Cerebellum (tissue), 4 donors: ENCODE measurements at places on chromosomes 11 and 22.
A peak's percentile ranks its signal among the peaks of the same experiment; 100 is the strongest.

DNA sequence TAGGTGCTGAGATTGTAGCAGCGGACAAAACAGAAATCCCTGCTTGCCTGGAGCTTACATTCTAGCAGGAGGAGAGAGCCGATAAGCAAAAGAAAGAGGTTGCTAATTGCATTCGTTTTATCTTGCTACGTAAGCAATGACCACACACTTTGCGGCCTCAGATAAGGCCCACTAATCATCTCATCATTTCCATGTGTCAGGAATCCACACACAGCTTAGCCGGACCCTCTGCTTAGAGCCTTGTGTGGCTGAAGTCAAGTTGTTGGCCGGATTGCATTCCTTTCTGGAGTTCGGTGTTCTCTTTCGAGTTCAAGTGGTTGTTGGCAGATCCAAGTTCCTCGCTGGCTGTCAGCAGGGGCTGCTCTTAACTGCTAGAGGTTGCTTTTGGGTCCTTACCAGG is 101.6 kb downstream of the CHST1 start:
- no peak for DNase-seq

- no peak for DNase-seq
These were observed 54.7 kb downstream of the WNT11 start for GRCh38 chr11:76151556-76152085.

- DNase-seq = no peak
These were observed 87.4 kb upstream of the LRRC55 start for GRCh38 chr11:57094181-57094935.

- DNase-seq = no peak
These were observed 2.0 kb upstream of the LMO2 start for GRCh38 chr11:33893711-33894397.

- DNase-seq = no peak
These were observed 1.2 kb downstream of the MAJIN start for GRCh38 chr11:64970731-64971151.

DNA sequence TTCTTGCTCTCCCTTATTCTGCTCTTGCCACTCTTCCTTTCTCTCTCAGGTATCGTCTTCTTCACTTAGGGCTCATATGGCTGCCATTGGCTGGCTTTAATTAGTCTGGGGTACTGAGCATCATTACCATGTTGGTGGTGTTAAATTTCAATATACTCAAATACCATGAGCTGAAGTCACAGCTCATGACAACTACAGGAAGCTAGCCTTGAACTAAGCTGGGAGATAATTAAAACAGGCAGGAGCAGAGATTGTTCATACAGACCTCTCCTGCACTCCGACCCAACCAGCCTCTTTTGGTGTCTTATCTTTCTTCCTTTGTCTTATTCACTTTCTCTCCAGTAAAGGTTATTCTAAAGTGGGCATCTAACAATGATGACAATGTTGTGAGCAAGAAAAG is 130.9 kb upstream of the BLID start:
- DNase-seq = no peak

DNA sequence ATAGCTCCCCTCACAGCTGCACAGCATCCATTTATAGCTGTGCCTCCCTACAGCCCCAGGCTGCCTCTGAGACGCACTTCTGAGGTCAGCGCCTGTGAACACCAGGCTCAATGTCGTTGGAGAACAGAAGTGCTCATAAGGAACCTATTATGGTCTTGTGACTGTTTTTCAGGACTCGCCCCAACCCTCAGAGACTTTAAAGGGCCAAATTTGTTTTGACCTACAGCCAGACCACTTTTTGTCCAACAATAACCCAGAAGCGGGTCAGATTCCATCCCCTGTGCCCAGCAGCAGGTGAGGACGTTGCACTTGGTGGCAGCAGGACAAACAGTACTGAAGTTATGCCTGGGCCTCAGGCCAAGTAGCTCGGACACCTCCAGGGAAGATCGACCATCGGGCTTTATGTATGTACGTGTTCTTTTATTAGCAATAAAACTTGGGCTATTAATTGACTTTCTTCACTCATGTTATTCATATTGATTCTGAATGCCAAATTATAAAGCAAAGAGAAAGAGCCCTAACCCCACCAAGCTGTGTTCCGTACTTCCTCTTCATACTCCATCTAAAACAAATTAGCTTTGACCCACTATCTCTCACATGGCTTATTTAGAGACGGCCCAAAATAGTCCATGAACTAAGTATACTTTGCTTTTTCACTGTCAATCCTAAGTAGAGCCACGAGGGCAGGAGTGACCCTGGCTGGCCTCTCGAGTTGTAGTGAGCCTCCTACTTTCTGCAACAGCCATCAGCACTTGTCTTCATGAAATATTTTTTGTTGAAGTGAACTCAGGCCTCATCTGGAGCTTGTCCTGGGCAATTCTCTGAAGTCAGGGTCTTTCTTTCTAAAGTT is 92.3 kb upstream of the PAX6 start:
- DNase-seq = no peak

- DNase-seq = no peak
These were observed 12.5 kb upstream of the THRSP start for GRCh38 chr11:78050964-78051831.

DNA sequence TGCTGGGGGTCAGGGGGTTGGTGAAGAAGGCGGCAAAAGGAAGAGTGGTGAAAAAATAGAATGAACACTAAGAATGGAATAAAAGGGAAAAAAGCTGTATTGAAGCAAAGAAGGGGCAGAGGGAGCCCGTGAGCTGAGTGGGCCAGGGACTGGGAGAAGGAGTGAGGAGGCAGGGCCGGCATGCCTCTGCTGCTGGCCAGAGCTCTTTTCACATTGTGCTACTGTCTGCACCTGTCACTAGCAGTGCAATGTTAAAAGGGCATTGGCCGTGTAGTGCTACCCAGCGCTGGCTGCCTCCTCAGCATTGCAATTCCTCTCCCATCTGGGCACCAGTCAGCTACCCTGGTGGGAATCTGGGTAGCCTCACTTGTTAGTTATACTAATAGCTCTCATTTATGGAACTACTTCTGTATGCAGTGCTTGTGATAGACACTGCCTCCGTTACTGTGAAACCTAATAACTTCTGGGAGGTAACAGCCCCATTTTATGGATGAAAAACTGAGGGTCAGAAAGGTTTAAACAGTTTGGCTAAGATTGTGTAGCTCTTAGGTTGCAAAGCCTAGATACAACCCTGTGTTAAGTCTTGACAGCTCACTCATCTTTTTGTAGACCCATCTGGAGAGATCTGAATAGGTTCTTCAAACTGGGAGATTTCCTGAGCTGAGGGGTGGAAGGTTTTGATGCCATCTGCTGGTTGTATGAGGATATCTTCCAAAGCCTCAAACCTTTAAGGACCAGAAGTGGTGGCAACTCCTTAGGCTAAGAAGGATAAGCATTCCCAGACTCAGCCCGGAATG is 8.5 kb downstream of the YPEL4 start:
- peak; percentile 65 for DNase-seq

- no peak for DNase-seq
These were observed 30.0 kb downstream of the FSHB start for GRCh38 chr11:30260813-30261212.

DNA sequence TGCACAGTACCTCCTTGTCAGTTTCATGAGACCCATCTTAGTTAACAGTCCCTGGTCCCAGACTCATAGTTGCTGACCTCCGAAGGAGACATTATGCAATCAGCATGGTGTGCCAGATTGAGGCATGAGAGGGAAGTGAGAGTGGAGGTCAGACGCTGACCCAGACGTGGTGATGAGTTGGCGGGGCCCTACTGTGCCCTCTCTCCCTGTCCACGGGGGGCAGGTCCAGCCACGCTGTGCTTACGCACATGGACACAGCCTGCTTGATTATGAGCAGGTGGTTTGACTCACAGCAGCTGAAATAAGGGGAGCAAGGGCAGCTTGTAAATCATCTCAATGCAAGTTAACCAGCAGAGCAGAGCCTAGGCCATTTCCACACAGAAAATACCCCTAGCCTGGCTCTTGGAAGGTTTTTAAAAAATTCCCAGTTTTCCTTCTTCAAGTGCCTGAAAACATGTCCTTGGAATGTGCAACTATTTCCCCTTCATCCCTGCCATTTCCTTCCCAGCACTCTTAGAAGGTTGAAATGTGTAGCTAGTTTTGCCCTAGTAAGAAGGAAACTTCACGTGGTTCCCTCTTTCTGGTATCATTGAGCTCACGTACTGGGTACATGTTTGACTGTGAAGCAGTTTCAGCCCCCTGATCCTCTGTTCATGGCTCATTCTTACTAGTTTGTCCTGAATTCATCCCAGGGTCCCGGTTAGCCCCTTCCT is 122.6 kb upstream of the SORL1-AS1 start:
- peak; percentile 19 for DNase-seq

- no peak for DNase-seq
These were observed 13.7 kb downstream of the CYP2D6 start for GRCh38 chr22:42116848-42117424.

- DNase-seq = no peak
These were observed 8.1 kb downstream of the BCL9L start for GRCh38 chr11:118917481-118918127.

DNA sequence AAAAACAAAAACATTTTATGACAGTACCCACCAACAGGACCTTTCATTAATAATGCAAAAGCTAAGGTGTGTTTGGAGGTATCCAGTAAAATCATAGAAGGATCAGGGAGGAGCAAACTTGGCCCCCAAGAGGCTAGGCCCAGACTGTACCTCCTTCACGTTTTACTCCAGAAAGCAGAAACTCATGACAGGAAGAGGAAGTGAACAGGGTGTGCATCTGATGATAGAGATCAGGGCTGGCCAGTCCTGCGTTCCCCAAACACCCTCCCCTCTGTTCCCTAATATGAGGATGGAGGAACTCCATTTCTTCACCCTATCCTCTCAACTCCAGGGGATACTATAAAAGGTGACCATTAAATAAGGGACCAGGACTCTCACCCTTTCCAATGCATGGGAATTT is 10.2 kb upstream of the MS4A12 start:
- DNase-seq = no peak
